ENCODE measurements at places on chromosomes 7 and 10.

- DNase-seq, result no peak
Measured at GRCh38 chr10:23433701-23434100, 5.2 kb upstream of the OTUD1 start.

- no peak for DNase-seq
Measured at GRCh38 chr10:99654390-99655175, 4.7 kb upstream of the ENTPD7 start.

DNA sequence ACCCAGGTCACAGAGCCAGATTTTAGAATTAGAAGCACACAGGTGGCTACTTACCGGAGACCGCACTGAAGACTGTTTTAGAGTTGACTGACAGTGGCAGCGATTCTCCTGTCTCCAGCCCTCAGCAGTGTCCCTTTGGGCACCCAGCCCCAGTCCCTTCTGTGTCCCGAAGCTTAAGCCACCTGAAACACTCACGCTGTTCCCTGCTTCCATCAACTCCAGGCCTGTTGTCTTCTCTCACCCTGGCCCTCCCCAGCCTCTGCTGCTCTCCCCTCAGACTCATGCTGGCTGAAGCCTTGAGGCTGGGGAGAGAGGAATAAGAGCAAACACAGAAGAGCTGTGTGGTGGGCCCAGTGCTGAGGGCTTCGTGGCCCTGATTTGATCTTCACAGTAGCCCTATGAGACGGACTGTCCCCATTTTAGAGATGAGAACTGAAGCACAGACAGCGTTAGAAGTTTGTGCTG is 10.6 kb downstream of the SAP25 start:
- no peak for DNase-seq

GRCh38 chr10:133003188-133003587 is 60.8 kb upstream of the CFAP46 start:
- DNase-seq, result no peak

DNA sequence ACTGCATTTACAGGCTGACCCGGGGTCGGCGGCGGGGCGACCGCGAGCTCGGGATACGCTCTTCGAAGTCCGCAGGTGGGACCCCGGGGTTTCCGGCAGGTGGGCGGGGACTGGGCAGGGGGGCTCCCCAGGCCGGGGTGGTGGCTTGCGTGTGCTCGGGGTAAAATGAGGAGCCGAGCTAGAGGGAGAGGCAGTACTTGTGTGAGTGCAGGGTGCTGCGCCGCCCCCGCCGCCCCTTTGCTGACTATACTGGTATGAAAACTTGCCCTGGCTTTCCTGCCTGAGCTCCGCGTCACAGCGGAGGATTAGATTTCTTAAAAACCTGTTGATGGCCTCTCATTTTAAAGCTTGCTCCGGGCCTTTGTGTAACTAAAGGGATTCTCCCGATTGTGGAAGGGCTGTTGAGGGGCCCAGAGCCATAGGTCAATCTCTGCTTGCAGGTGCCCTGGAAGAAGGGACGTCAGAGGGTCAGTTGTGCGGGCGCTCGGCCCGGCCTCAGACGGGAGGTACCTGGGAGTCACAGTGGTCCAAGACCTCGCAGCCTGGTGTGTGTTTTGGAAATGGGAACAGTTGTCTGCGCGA is 488 bp downstream of the ARMC10 start:
- peak; percentile 26 for DNase-seq

DNA sequence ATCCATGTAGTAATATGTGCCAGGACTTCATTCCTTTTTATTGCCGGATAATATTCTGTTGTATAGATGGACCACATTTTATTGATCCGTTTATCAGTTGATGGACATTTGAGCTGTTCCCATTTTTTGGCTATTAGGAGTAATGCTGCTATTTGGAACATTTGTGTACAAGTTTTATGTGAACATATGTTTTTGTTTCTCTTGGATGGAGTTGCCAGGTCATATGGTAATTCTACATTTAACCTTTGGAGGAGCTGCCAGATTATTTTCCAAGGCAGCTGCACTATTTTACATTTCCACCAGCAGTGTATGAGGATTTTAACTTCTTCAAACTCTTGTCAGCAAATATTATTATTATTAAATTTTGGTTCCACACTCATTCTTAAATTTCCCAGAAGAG is 59.2 kb downstream of the C10orf90 start:
- no peak for DNase-seq

- no peak for DNase-seq
Measured at GRCh38 chr7:158167373-158167772, 420.2 kb downstream of the PTPRN2 start.

DNA sequence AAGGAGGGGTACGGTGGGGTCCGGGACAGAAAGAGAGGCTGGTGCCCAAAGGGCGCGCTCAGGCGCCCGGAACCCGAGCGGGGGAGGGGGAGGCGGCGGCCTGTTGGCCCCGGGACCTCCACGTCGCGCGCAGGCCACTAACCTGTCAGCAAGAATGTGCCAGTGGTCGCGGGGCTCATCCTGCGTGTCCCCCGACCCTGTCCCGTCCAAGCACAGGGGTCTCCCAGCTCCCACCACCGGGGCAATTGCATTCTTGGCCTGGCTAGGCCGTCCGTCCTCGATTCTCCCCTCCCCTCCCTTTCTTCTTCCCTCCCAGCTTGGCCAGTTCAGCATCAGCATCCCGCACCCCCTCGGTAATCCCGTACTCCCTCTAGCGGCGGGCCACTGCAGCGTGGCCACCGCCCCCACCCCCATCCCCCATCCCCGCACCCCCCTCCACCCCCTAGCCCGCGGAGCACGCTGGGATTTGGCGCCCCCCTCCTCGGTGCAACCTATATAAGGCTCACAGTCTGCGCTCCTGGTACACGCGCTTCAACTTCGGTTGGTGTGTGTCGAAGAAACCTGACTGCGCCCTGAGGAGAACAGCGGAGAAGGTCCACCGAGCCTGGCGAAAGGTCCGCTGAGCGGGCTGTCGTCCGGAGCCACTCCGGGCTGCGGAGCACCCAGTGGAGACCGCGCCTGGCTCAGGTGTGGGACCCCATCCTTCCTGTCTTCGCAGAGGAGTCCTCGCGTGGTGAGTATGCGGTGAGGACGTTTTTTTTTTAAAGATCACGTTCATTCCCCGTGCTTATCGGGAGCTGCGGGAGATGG is at the start of gene SGCE:
Gene SGCE, minus strand, starts transcription at position 286 of the 810 bp plus-strand sequence. Its CDS starts 35 bp downstream, at position 251.
- peak; percentile 6 for DNase-seq

GRCh38 chr7:28890137-28890536 is 68.0 kb downstream of the TRIL start:
- no peak for DNase-seq

GRCh38 chr10:88986549-88987242 is 3.9 kb upstream of the FAS start:
- DNase-seq, result no peak

- DNase-seq, result no peak
Measured at GRCh38 chr7:142916508-142916907, 17.0 kb downstream of the TRPV5 start.

GRCh38 chr10:107585630-107586029 is 421.1 kb upstream of the SORCS1 start:
- no peak for DNase-seq

DNA sequence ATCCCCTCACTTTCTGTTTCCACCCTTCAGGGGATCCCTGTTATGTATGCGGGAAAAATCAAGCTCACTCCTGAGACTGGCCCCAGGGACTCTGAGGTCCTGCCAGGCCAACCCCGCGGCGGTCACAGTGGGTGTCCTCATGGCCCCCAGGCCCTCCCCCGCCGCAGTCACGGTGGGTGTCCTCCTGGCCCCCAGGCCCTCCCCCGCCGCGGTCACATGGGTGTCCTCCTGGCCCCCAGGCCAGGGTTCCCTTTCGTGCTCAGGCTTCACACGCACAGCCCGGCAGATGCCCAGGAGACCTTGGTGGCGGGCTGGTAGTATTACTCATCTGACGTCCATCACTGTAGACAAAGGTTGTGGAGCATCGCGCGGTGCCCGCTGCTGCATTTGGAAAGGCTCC is 491.0 kb upstream of the FOXK1 start:
- no peak for DNase-seq

DNA sequence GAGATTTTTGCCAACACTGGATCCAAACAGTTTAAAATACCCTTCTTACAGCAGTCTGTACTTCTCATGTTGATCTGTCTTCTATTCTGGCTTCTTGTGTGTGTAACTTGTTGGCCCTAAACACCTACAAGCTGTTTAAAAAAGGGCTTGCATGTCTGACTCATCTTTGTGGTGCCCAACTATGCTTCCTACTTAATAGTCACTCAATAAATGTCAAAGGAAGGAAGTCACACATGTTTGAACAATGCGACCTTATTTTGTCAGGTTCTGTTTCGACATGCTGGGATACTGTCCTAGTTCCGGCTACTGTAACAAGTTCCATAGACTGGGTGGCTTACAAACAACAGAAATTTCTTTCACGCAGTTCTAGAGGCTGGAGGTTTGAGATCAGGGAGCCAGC is 9.4 kb upstream of the GRK5 start:
- no peak for DNase-seq

DNA sequence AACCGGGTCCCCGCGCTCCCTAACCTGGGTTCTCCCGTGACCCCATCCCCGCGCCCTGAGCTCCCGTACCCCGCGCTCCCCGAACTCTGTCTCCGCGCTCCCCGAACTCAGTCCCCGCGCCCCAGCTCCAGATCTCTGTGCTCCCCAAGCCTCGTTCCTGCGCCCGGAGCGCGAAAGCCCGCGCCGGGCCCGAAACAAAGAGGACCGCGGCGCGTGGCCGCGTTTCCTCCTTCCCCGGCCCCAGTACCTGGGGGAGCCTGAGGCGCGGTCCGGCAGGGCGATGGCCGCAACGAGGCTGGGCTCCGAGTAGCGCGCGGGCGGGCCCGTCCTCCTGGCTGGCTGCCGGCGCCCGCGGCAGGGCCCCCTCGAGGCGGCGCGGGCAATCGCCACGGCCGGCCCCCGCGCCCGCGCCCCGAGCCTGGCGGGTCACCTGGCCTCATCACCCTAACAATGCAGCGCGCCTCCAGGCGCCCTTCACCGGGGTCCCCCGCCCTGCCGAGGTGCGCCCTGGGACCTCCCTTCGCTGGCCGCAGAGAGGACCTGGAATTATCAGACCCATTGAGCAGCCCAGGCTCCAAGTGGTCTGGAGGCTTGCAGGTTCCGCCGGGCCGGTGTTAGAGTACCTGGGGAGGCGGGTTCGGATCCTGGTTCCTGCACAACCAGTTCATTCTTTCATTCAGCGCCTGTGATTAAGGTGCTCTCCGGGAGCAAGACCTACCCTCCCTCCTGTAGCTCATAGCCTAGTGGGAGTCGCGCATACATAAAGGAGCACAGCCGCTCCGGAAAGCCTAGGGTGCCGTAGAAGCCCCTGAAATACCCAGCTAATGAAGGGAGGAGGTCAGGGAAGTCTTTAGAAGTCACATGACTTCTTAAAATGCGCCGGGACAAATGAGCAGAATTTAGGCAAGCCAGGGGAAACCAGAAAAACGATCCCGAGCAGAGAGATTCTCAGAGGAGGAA is at the start of gene TNS3:
Gene TNS3, minus strand, starts transcription at position 308 of the 960 bp plus-strand sequence. CDS start 142,475 bp downstream, outside the sequence.
- no peak for DNase-seq

DNA sequence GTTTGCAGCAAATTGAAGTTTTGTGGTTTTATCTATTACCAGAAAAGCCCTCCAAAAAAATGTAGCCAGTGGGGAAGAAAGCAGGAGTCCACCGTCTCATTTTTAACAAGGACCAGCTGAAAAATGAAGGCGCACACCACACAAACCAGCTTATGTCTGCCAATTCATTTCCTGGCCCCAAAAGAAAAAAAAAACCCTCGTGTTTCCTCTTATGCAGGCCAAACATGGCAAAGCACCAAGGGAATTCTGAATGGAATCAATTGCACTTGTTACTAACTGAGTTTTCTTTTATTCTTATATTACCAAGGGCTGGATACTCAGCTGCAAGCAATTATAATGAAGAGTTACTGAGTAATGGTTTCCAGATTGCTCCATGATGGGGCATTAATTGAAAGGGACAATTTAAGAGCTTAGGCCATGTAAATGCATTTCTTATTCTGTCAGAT is 428.3 kb upstream of the NPVF start:
- no peak for DNase-seq

- no peak for DNase-seq
Measured at GRCh38 chr7:151794508-151795167, 82.3 kb downstream of the PRKAG2 start.

GRCh38 chr7:70042533-70042932 is 444.3 kb downstream of the AUTS2 start:
- DNase-seq, result no peak

- DNase-seq, result no peak
Measured at GRCh38 chr10:10910634-10911033, 107.0 kb upstream of the CELF2 start.

DNA sequence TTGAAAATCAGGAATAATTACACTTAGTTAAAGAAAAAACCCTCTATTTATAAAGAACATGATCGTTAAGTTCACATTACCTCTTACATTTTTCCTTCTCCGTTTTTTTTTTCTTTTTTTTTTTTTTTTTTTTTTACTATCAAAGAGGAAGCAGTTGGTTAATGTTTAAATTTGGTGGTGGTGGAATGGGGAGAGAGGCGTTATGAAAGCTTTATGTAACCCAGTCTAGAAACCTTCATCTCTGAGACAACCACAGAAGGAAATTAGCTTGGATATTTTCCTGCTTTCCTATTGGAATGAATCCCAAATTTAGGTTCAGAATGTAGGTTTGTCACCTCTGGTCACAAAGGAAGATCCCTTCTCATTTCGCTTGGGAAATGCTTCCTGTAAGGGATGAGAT is 31.5 kb upstream of the LHFPL3 start:
- DNase-seq, result no peak

DNA sequence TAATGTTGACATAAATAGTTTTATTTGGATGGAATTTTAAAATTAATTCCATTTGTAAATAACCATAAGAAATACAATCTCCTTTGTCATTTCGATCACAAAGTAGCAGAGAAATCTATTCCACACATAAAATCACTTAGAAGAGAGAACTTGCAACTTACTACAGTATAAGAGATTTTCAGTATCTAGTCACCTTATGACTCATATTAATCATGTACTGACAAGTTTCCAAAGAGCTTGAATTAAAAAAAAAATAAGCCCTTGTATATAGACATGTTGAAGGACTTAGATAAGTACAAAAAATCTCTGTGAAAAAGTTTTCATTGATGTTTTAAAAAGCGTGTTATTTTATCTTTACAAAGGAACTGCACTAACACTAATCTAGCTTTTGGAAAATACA is 207.1 kb upstream of the ETV1 start:
- DNase-seq, result no peak

DNA sequence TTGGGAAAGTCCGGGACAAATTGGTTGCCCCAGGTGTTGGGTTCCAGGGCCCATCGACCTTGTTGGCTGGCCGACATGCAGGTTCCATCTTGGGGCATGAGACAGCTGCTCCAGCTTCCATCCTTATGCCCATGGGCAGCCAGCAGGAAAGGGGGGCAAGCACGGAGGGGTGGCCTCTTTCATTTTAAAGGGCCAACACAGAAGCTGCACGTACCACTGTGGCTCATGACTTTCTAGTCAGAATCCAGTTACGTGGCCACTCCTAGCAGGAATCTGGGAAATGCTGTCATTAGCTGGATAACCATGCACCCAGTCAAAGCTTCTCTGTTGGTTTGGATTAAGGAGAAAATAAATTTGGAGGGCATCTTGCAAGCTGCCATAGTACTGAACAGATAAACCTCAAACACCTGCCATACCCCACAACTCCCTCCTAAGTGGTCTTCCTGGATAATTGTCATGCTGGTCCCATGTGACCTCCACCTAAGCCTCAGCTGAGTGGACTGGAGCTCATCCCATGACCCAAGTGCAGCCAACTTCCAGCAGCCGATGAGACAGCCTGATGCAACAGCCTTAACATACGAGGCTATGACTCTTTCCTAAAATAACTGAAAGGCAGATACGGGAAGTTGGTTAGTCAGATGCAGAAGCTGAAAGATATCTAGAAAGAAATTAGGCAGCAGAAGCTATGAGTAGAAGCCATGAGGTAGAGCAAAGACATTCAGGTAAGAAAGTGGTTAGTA is 21.4 kb upstream of the GSDME start:
- no peak for DNase-seq

All from stimulated activated CD8-positive, alpha-beta memory T cell treated with anti-CD3 and anti-CD28 coated beads, Interleukin-15, amount 100 ng/mL, for 1 hour (primary cell).